Activated naive CD8-positive, alpha-beta T cell treated with anti-CD3 and anti-CD28 coated beads, Interleukin-2, amount 10 ng/mL, durations not matched to agents 7 days and 5 days (primary cell): ENCODE measurements at places on chromosomes 4 and X.
A peak's percentile ranks its signal among the peaks of the same experiment; 100 is the strongest.

DNA sequence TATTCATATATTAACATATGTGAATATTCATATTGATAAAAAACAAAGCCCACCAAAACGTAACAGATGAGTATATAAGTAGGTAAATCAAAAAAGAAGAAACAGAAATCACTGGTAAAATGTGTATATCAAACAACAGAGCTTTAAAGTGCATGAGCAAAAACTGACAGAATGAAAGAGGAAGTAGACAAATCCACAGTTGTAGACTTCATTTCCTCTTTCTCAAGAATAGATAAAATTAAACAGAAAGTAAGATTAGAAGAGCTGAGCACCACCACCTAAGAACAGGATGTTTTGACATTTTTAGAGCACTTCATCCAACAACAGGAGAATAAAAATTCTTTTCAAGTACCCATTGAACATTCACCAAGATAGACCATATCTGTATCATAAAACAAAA is 64.6 kb downstream of the CNKSR2 start:
- no peaks in the 10 kb centered on the region for H3K27me3 ChIP-seq
- peak overlapping the region; percentile 67 for H3K4me3 ChIP-seq
- H3K4me1 ChIP-seq: peaks cover 7% of the 10 kb centered on the region

- H3K27ac ChIP-seq: no peak overlapping the region
- no peak for DNase-seq
- H3K36me3 ChIP-seq: no peaks in the 10 kb centered on the region
- H3K27me3 ChIP-seq: no peaks in the 10 kb centered on the region
These were observed 284.0 kb downstream of the BCOR start for GRCh38 chrX:39813631-39814277.

GRCh38 chr4:3436048-3436797 is 5.5 kb upstream of the HGFAC start:
- no peak overlapping the region for H3K4me3 ChIP-seq
- DNase-seq: no peak
- H3K27me3 ChIP-seq: no peaks in the 10 kb centered on the region

- no peak overlapping the region for H3K27ac ChIP-seq
- H3K27me3 ChIP-seq: no peaks in the 10 kb centered on the region
- peaks cover 36% of the 10 kb centered on the region for H3K36me3 ChIP-seq
- no peak overlapping the region for H3K4me3 ChIP-seq
- no peak for DNase-seq
These were observed 63.1 kb downstream of the RELL1 start for GRCh38 chr4:37623125-37623524.

DNA sequence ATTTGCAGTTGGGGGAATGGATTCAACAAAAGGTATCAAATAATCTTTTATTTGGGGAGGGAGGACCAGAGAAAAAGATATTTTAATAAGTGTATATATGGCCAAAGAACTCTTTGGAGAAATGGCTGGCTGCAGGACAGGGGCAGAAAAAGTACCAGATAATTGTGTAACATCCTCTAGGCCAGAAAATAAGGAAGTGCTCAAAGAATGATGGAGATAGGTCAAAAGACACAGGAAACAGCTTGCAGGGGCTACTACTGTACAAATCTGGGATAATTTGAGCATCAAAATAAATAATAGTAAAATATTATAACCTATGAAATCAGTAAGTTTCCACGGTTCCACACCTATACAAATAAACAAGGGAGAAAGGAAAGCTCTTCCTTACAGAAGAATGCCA is 34.8 kb downstream of the KLHL5 start:
- H3K4me3 ChIP-seq: no peak overlapping the region

DNA sequence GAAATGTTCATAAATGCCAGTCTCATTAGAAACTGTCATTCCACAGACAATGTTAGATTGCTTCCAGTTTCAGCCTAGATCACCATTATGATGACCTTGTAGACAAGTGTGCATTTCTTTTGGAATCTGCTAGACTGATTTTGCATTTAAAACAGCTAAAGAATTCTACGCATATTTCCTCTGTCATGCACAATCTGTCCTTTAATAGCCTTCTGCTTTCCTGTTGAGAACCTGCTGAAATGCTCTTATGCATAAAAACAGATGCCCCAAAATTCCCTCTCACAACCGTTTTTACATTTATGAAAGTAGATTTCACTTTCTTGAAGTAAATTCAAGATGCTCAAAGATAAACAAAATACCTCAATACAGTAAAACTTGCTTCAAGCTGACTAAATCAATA is 673.3 kb downstream of the GALNTL6 start:
- no peaks in the 10 kb centered on the region for H3K27me3 ChIP-seq
- no peaks in the 10 kb centered on the region for H3K36me3 ChIP-seq
- no peak overlapping the region for H3K4me3 ChIP-seq
- no peaks in the 10 kb centered on the region for H3K4me1 ChIP-seq

GRCh38 chrX:10576777-10577447 is 43.5 kb downstream of the MID1 start:
- no peak overlapping the region for H3K27ac ChIP-seq
- H3K4me1 ChIP-seq: no peaks in the 10 kb centered on the region
- DNase-seq: no peak
- no peaks in the 10 kb centered on the region for H3K36me3 ChIP-seq
- no peak overlapping the region for H3K4me3 ChIP-seq

GRCh38 chr4:132284910-132285426 is 864.1 kb upstream of the PCDH10 start:
- no peaks in the 10 kb centered on the region for H3K27me3 ChIP-seq
- H3K4me3 ChIP-seq: no peak overlapping the region
- DNase-seq: no peak
- no peaks in the 10 kb centered on the region for H3K36me3 ChIP-seq
- no peaks in the 10 kb centered on the region for H3K4me1 ChIP-seq

DNA sequence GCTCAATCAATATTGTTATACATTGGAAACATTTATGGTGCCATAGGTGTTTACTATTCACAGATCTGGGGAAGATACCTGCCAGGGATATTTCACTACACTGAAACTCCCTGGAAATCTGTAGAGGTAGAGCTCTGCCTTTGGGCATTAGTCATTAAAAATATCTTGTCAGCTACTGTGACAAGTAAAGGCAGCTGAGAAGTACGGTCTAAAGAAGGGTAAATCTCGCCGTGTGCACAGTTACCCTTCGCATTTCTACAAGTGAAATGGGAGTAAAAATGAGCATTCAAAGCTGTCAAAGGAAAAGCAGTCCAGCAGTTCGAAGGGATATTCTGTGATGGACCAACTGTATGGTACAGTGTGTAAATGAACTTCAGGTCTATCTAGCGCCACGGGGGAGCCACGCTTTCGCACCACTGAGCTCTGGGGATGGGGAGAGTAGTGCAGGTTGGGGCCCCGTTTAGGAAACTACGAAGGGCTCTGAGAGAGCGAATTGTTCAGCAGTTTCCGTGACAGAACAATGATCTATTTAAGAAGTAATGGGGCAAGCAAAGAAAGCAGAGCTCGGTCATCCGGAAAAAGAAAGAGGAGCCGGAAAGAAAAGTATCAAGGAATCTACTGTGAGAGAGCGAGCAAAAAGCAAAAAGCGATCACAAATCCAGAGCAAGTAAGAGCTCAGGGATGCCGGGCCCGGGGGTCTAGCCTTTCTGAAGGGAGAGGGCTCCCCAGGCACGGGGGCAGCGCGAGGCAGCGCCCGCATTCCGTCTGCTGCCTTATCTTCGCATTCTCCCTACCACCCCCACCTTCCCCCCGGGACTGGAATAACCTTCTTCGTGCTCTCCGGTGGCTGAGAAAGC is 646 bp downstream of the TIGD4 start:
- H3K4me1 ChIP-seq: peaks cover 29% of the 10 kb centered on the region
- H3K36me3 ChIP-seq: peaks cover 2% of the 10 kb centered on the region
- H3K4me3 ChIP-seq: peak overlapping the region; percentile 95
- H3K27ac ChIP-seq: peak overlapping the region; percentile 92

GRCh38 chr4:185222598-185222997 is 13.2 kb downstream of the SNX25 start:
- no peaks in the 10 kb centered on the region for H3K27me3 ChIP-seq
- no peak overlapping the region for H3K27ac ChIP-seq
- peaks cover 13% of the 10 kb centered on the region for H3K36me3 ChIP-seq
- no peak for DNase-seq

- H3K27me3 ChIP-seq: peaks cover 5% of the 10 kb centered on the region
- no peak overlapping the region for H3K4me3 ChIP-seq
- H3K4me1 ChIP-seq: peaks cover 1% of the 10 kb centered on the region
- H3K27ac ChIP-seq: no peak overlapping the region
These were observed 297.8 kb downstream of the RAPGEF2 start for GRCh38 chr4:159400558-159401225.

DNA sequence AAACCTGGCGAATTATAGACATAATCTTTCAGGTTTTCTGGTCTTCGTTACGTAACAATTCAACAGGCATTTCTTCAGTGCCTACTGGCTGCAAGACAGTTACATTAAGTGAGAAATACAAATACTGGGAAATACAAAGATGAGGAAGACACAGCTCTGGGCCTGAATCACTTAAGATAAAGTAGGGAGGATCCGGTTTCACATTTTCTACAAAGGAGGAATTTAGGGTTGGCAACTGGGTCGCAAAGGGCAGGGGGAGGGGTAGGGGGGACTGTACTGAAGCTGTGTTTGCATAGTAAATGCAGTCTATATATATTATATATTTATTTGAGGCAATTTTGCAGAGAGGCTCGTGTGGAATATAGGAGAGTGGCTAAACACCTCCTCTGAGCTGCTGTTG is 107.4 kb downstream of the MAML3 start:
- H3K27ac ChIP-seq: no peak overlapping the region
- H3K27me3 ChIP-seq: no peaks in the 10 kb centered on the region
- H3K4me3 ChIP-seq: no peak overlapping the region
- no peak for DNase-seq

- H3K36me3 ChIP-seq: no peaks in the 10 kb centered on the region
- H3K4me3 ChIP-seq: no peak overlapping the region
- H3K4me1 ChIP-seq: no peaks in the 10 kb centered on the region
- DNase-seq: no peak
- no peaks in the 10 kb centered on the region for H3K27me3 ChIP-seq
- H3K27ac ChIP-seq: no peak overlapping the region
These were observed 230.8 kb downstream of the TMEM47 start for GRCh38 chrX:34426334-34426733.

DNA sequence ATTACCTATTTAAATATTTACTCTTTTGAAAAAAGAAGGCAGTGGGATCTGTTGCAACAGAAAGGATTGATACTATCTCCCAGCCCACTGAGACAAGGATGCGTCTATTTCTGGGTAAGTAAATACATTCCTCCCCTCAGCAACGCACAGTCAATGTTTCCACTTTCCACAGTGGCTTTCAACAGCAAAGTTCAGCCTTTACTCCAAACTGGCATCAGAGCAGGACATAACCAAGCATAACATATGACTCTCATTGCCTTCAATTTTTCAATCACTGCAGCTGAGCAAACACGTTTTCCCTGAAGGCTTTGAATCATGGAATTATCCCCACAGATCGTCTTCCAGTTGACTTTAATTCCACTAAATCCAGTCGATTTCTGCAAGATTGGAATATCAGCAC is 160.3 kb upstream of the FRG1 start:
- no peaks in the 10 kb centered on the region for H3K4me1 ChIP-seq
- no peak overlapping the region for H3K27ac ChIP-seq
- H3K36me3 ChIP-seq: no peaks in the 10 kb centered on the region
- no peak overlapping the region for H3K4me3 ChIP-seq

GRCh38 chrX:2492531-2493218 is 8.1 kb downstream of the DHRSX start:
- no peak for DNase-seq
- no peaks in the 10 kb centered on the region for H3K36me3 ChIP-seq
- no peak overlapping the region for H3K27ac ChIP-seq
- peaks cover 8% of the 10 kb centered on the region for H3K4me1 ChIP-seq
- H3K27me3 ChIP-seq: no peaks in the 10 kb centered on the region

- no peak overlapping the region for H3K27ac ChIP-seq
- H3K27me3 ChIP-seq: peaks cover 57% of the 10 kb centered on the region
- H3K36me3 ChIP-seq: peaks cover 2% of the 10 kb centered on the region
- H3K4me3 ChIP-seq: no peak overlapping the region
These were observed 6.1 kb downstream of the FGF2 start for GRCh38 chr4:122832732-122833131.

- no peaks in the 10 kb centered on the region for H3K4me1 ChIP-seq
- H3K36me3 ChIP-seq: no peaks in the 10 kb centered on the region
- H3K27ac ChIP-seq: no peak overlapping the region
- no peak for DNase-seq
- H3K27me3 ChIP-seq: no peaks in the 10 kb centered on the region
These were observed 670.3 kb downstream of the KCTD8 start for GRCh38 chr4:43778187-43778915.

- peak overlapping the region; percentile 99 for H3K4me3 ChIP-seq
- H3K27me3 ChIP-seq: no peaks in the 10 kb centered on the region
- peaks cover 24% of the 10 kb centered on the region for H3K36me3 ChIP-seq
These were observed 694 bp downstream of the PDS5A start for GRCh38 chr4:39976945-39977488.

DNA sequence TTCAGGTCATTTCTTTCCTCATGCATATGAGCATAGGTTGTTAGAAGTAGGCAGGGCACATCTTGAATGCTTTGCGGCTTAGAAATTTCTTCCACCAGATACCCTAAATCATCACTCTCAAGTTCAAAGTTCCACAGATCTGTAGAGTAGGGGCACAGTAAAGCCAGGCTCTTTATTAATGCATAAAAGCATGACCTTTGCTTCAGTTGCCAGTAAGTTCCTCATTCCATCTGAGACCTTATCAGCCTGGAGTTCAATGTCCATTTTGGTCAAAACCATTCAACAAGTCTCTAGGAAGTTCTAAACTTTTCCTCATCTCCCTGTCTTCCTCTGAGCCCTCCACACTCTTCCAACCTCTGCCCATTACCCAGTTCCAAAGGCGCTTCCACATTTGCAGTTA is 77.7 kb downstream of the MAP9 start:
- no peak overlapping the region for H3K4me3 ChIP-seq
- no peaks in the 10 kb centered on the region for H3K36me3 ChIP-seq
- no peaks in the 10 kb centered on the region for H3K27me3 ChIP-seq
- no peak for DNase-seq
- H3K27ac ChIP-seq: no peak overlapping the region

GRCh38 chrX:38893441-38893840 is 92.2 kb downstream of the MID1IP1 start:
- no peaks in the 10 kb centered on the region for H3K36me3 ChIP-seq
- no peaks in the 10 kb centered on the region for H3K27me3 ChIP-seq
- H3K27ac ChIP-seq: no peak overlapping the region
- no peak for DNase-seq

- H3K27ac ChIP-seq: no peak overlapping the region
- peaks cover 1% of the 10 kb centered on the region for H3K4me1 ChIP-seq
- H3K36me3 ChIP-seq: no peaks in the 10 kb centered on the region
These were observed 107.0 kb downstream of the CT47B1 start for GRCh38 chrX:120768681-120769080.

DNA sequence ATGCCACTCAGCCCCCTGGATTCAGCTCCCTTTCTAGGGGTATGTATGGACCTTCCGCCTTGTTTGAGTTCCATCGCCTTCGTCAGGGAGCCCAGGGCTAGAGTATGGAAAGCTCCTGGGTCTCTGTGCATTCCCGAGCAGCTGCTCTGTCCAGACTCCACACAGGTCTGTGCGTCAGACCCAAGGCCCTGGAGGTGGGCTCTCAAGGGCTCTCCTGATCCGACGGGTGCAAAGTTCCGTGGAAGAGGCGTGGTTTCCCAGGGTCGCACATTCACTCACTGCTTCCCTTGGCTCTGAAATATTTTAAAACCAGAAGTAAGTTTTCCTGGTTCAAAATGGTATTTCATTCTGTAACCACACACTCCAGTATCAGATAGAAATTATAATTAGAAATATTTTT is 863.2 kb downstream of the TRIML1 start:
- DNase-seq: no peak
- no peaks in the 10 kb centered on the region for H3K36me3 ChIP-seq
- H3K4me3 ChIP-seq: no peak overlapping the region

GRCh38 chr4:84392951-84393590 is 106.0 kb downstream of the NKX6-1 start:
- H3K36me3 ChIP-seq: no peaks in the 10 kb centered on the region
- H3K27ac ChIP-seq: no peak overlapping the region
- no peaks in the 10 kb centered on the region for H3K4me1 ChIP-seq
- no peak overlapping the region for H3K4me3 ChIP-seq
